ENCODE measurements at places on chromosomes 1 and 21.

DNA sequence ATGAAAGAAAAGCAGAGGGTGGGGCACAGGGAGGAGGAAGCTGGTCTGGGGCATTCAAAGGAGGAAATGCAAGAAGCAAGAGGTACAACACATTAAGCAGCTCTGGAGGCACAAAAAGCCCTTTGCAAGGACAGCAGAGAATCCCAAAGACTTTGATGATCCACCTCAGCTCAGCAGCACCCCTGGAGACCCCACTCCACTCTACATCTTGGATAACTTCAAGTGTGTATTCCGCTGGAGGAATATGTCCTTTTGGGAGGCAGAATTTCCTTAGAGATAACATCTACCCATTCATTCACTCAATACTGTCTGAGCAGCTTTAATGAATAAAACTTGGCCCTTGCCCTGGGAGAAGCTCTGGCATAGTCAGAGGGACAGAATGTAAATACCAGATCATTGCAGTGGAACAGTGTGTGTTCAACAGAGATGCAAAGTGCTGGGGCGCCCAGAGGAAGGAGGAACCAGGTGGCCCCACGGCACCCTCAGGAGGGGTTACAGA is 599.7 kb downstream of the KIF26B start:
- DNase-seq: no peak

DNA sequence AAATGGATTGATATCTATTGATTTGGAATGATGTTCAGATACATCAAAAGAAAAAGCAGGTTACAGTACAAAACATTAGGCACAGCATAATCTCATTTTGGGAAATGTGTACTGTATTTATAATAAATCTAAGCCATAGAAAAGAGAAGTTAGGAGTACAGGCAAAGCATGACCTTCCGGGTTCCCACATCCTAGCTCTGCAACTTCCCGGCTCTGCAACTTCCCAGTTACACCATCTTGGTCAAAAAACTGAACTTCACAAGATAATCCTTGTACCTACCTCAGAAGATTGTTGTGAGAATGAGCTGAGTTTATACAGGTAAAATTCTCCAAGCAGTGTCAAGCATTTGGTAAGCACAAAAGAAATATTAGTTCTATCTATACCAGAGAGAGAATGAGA is 21.7 kb upstream of the SLC44A3 start:
- DNase-seq: no peak

DNA sequence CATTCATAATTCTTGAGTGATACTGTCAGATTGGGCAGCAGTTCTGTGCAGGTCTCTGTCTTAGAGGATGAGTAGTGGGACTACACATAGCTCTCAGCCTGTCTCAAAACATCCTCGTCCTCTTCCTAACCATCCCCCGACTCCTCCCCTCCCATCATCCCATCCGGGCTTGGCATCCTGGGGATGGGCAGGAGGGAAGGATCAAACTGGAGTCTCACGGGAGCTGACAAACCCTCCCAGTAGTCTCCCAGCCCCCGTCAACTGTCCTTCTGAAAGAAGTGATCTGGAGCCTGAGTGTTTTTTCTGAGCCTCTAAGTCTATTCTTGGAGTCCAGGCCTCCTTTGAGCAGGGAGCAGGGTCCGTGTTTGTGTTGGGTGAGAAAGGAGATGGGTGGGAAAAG is 102.0 kb downstream of the PAX7 start:
- DNase-seq: no peak

DNA sequence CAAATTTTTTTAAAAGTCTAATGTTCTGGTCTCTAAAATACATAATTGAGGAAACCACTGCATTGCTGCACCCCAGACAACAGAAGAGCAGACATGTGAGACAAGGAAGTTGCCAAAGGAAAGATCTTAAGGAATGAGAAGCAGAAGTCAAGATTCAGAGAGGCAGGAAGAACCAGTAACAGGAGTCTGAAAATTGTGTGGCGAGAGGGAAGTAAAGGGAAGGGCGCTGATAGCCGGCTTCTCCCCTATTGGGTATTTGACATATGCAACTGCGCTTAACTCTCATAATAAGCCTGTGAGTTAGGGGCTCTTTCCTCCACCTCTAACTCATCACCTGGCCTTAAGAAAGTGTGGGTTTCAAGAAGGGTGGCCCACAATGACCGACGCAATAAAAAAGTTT is 21.9 kb upstream of the KIF14 start:
- DNase-seq: no peak

DNA sequence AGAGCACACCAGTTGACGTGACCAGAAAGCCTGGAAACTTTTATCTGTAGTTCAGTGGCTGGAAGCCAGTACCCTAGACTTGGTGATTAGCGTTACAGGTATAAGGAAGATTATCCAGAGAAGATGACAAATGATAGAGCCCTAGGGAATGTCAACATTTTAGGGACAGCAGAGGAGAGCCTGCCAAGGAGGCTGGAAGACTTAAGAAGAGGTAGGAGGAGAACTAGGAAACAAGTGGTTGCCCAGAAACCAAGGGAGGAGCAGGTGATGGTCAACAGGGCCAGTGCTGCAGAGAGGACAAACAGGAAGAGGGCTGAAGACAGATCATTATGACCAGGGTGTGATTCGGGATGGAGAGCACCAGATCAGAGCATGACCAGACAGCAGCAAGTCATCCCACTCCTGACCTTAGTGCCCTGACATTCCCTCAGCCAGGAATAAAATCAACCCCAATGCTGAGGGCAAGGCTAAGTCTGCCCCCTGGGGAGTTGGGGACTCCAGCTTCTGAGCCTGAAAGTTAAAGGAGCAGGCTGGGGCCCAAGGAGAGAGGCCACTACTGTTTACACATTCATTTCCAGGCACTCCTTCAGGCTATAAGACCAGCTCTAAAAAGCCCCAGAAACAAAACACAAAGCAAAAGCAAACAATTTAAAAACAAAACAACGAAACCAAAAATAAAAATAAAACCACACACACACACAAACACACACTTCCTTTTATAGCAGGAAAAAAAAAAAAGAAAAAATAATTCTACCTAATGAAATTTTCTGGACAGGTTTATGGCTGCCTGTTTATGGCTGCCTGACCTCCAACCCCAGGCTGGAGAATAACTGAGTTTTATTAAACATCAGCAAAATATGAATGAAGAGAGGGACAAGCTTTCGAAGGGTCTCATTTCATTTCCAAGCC is 48.6 kb upstream of the LRRC52 start:
- no peak for DNase-seq

GRCh38 chr21:19648391-19648790 is 1244.8 kb upstream of the TMPRSS15 start:
- DNase-seq: no peak

DNA sequence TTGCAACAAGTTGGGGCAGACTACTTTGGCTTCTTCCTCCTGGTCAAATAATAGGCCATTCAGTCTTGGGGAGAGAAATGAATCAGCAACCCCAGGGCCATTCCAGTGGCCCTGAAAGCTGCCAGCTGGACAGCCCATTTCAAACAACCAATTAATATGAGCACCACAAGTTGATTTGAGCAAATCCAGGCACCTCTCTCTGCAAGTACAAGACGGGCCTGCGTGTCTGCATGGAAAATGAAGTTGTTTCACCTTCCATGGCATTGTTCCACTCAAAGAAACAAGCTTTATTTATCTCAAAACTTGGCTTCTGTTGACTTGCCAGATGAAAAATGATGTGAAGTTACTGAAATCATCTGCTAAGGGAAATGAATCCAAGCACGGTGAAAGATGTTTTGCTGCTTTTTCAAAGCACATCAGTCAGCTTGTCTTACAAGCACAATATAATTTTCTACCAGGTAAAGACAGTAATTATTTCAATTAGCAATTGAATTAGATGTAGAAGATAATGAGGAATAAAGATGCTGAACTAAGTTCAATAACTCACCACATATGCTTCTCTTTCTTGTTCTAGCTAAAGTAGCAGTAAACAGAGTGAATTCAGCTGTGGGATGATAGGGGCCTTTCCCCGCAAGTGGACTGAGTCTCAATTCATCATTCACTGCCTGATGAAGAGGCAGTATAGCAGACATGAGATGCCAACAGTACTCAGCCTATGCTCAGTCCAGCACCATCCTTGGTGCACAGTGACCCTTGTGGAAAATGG is 95.2 kb upstream of the SSX2IP start:
- no peak for DNase-seq

- no peak for DNase-seq
Observed at GRCh38 chr1:115677565-115677964, 35.8 kb downstream of the VANGL1 start.

DNA sequence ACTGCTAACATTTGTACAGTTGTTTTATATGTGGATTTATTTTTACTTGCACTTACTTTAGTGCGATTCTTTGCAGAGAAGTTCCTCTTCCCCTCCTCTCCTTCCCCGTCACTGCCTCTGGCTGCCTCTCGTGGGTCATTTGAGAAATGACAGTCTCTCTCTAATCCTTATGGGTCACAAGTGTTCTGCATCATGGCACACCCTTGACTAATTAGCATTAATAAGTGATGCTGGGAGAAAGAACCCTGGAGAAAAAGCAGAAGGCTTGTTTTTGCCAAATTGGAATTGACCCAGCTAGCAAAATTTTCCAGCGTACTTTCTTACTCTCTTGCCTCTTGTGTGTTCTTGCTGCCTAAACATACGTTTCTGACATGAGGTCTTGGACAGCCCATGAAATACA is 301.2 kb downstream of the DUSP10 start:
- no peak for DNase-seq

DNA sequence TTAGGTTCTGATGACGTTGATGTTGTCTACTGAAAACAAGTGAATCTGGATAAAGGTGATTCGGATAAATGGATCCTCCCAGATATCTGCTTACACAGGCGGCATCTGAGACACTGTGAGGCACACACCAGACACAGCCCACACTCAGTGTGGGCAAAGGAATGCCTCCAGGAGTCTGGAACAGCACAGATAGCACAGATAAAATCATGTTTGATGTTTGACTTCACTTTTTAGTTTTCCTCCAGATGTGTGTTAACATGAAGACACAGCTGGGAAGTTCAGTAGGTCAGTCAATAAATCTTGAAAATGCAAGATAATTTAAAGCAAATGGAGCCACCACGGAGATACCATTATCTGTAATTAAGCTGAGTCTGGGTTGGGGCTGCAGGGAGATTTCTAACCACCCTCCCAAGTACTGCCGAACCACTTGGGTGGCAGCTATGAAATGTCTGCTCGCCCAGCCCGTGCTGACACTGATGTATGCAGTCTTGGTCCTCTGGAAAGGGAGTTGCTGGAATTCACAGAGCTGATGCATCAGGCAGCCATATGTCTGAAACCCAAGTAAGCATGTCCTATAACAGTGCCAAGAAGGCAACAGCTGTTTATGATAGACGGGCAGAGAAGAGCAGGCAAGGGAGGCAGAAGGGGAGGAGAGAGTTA is 11.7 kb downstream of the CAPN9 start:
- peak; percentile 71 for DNase-seq

GRCh38 chr1:31811605-31812004 is 4.2 kb downstream of the SPOCD1 start:
- peak; percentile 25 for DNase-seq

GRCh38 chr1:5717031-5717682 is 275.1 kb downstream of the NPHP4 start:
- no peak for DNase-seq

GRCh38 chr1:93827633-93828366 is 51.2 kb downstream of the DNTTIP2 start:
- no peak for DNase-seq

GRCh38 chr1:197467881-197468280 is 199.8 kb downstream of the CRB1 start:
- no peak for DNase-seq

DNA sequence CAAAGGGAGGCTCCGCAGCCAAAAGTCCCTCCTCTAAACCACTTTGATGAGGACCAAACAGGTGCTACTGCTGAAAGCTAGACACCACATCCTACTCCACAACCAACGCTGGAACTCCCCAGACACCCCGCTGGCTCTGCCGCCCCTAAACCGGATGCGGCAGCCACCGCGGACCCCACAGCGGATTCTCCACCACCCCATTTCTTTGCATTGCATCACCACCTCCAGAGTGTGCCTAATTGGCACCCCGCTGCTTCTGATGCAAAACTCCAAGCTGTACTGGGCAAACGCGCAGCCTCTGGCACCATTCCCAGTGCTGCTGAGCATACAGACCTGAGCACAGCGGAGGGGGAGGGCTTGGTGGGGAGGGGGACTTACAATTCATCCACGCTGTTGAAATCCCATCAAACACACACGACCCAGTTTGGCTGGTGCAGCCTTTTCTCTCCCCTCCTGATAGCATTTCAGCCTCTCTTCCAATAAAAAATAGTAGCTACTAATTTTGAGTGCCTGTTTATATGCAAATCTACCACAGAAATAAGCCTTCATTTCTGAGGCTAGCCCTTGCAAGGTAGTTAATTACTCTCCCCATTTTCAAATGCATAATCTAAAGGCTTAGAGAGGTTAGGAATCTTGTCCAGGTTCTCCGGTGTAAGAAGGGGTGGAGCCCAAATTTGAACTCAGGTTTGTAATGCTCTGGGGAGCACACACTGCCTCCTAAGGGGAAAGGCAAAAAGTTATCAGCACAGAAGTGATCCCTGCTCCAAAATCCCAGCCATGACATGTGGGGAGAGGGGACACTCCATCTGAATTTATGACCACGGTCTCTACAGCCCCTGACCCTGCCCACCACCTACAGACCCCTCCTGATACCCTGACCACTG is 12.2 kb upstream of the RGS16 start:
- no peak for DNase-seq

GRCh38 chr1:186740324-186740723 is 60.1 kb upstream of the PTGS2 start:
- no peak for DNase-seq

GRCh38 chr21:29072873-29073221 is 601 bp downstream of the CCT8 start:
- no peak for DNase-seq

DNA sequence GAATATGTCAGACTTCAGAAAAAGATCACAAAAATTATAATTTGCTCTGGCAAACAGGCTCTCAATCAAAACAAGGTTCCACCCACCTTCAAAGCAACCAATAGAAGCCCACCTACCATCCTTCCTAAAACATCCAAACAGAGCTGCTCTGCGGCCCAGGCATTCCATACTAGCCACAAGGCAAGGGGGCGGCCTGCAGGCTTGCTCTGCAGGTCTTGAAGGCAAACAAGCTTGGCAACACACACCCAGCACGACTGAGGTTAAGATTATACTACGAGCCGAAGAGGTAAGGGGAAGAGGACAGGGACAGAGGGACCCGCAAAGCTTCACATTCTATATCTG is 207.3 kb downstream of the SLC45A1 start:
- no peak for DNase-seq

- DNase-seq: no peak
Observed at GRCh38 chr1:28450561-28450960, 55.3 kb upstream of the RCC1 start.

DNA sequence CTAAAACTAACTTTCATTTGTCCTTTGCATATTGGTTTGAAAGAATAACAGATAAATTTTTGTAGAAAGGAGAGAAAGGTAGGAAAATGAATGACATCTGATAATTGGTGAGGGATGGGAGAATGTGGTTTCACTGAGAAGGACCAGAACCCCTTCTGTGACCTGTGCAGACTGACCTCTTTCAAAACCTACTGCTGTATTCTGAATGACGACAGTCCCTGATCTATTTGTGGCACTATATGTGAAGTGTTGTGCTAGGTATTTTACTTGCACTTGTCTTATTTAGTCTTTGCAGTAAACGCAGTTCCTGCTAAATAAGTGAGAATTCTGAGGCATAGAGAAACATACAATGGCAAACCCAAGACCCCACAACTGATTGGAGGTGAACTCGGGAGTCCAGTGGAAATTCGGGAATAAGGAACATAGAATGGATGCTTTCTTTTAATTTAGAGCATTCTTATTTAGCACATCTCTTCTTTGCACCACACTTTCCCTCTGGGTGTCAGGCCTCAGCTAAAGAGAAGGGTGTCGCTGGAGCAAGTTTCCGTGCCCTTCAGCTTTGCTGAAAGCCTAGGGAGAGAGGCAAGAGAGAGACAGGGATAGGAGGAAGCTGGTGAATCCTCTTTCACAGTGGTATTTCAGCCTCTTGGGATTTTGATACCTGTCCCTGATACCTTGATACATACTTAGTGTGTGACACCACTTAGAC is 230.2 kb downstream of the PAPPA2 start:
- no peak for DNase-seq

All from right renal cortex interstitium (tissue), 3 donors.